T1000 (cell line): ENCODE measurements at places on chromosomes 13 and 19.

GRCh38 chr13:100933841-100934240 is 259.2 kb upstream of the TMTC4 start:
- no peak for DNase-seq

DNA sequence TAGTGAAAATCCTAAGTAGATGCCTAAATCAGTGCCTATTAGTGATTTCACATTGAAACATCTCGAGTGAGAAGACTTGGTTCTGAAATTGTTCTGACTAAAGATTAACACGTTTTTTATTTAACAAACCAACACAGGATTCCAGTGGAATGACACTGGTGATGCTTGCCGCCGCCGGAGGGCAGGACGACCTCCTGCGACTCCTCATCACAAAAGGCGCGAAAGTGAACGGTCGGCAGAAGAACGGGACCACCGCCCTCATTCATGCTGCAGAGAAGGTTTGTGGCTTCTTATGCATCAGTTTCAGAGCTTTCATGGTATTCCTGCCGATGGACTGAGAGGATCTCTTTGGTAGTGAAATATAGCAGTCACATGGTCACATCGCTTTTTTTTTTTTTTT is 28.1 kb downstream of the MPHOSPH8 start:
- no peak for DNase-seq

- DNase-seq: no peak
Observed at GRCh38 chr13:39455521-39456175, 147.3 kb downstream of the LHFPL6 start.

- DNase-seq: no peak
Observed at GRCh38 chr19:17404621-17405249, 695 bp downstream of the BST2 start.

- no peak for DNase-seq
Observed at GRCh38 chr19:28920269-28921066, 292.5 kb downstream of the UQCRFS1 start.

- DNase-seq: no peak
Observed at GRCh38 chr13:66689037-66689619, 541.0 kb downstream of the PCDH9 start.

DNA sequence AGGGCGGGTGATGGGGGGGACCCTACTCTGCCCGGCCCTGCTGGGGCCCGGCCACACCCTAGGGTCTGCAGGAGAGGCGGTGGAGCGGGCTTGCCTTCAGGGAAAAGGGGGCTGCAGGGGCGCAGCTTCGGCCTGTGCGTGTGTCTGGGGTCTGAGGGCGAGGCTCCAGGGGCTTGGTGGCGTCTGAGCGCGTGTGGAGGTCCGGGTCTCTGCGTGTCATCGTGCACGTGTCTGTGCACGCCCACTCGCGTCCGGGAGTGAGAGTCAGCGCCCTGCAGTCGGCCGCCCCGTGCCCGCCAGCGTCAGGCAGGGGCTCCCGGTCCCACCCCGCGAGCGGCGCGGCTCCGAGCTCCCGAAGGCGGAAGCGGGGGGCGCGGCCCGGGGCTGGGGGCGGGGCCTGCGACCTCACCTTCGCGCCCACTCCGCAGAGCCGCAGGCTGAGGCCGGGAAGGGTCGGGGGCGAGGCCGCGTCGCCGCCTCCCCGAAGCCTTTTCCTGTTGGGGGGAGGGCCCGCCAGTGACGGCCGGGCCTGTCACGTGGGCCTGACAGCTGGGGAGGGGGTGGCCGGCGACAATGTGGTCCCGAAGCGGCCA is at the start of gene ARHGAP45:
TSS of gene ARHGAP45 (plus strand) at position 420 of the 593 bp plus-strand sequence. CDS start 239 bp downstream, outside the sequence.
- DNase-seq: no peak

- peak; percentile 29 for DNase-seq
Observed at GRCh38 chr19:39362682-39363657, 20.7 kb downstream of the SAMD4B start.

DNA sequence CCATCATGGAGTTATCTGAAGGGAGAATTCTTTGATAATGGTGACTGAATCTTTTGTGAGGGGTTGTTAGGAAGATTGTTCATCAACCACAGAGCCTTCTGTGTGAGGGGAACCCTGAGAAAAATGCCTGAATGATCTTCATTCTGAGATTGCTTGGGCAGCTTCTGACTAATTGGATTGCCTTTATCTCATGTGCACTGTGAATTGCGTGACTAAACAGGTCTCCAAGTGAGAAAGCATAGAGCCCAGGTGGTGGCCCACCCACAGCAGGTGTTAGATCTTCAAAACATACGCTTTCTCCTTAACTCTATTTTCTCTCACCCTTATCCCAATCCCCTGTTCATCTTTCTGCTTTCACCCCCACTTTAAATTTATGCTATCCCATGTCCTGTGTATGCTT is 58.3 kb downstream of the DOCK9 start:
- no peak for DNase-seq

- peak; percentile 6 for DNase-seq
Observed at GRCh38 chr13:74443631-74444030, 309.4 kb upstream of the KLF12 start.

GRCh38 chr13:23654111-23655110 is 84.2 kb downstream of the TNFRSF19 start:
- no peak for DNase-seq

DNA sequence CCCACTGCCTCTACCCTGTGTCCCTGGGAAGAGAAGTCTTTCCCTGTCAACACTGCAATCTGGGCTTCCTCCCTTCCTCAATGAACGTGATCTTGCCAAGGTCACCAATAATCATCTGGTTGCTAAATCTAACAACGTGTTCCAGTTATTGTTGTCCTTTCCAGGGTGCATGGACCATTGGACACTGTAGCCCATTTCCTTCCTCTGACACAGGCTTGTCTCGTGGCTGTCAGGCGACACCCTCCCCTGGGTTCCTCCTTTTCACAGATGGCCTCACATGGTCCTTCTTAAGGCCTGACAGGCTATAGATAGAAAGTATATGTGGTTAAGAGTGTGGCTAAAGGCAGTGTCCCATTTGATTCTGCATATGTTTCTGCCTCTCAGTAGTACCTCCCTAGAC is 67.7 kb upstream of the STARD13 start:
- no peak for DNase-seq

DNA sequence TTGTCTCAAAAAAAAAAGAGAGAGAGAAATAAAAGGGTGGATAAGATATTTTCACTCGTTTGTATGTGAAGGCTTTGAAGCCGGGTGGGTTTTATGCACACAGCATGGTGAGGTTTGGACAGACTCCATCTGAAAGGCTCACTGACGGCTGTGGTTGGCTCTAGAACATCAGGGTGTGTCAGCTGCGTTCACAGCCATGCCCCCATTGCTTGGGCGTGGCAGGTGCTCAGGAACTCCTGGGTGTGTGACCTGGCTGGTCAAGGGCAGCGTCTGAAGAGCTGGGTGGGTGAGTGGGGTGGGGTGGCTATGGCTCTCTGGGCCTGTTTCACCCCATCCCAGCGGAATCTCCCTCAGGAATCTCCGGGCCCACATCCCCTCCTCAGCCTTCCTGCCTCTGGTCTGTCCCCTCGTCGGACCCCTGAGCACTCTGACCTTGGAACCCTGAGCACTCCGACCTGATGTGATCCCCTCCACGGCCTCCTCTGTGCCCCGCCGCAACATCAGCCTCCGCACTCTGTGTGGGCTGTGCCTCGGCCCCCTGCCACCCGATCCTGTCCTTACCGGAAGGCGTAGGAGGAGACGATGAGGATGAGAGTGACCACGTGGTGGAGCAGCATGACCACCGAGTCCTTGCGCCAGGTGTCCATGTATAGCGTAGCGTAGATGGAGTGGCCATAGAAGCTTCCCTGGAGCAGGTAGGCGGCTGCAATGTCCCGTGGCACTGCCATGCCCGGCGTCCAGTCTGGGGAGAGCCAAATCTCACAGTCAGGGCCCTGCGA is 12.2 kb downstream of the CERS1 start:
- no peak for DNase-seq

DNA sequence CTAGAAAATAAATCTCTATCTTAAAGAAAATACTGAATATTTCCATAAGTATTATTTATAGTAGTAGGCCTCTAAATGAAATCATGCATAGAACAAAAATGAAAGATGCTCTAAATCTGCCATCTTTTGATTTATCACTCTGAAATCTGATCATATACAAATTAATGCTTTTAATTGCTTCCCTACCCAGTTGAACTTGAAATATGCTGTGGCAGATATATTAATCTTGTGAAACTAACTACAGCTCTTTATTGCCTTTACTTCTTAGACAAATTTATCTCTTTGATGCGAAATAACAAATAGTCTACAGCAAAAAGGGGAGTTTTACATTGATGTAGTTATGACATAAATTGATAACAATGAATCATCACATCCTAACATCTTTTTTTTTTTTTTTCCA is 510.7 kb upstream of the SLITRK6 start:
- no peak for DNase-seq

DNA sequence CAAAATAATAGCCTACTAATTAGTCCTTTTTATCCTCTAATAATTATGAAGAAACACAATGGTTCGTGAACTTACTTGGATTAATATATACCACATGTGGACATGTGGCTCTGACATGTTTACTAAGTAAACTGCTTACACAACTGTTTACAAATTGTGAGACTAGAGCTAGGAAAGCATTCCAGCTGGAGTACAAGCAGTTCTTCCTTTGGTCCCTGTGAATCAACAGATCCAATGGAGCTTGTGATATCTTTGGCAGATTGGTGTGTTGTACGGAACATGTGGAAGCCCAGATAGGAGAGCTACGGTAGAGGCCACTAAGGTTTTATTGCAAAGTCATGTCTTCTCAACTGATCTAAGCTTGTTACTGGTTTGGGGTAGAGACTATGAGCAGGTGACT is 145.5 kb upstream of the SPRY2 start:
- DNase-seq: no peak

DNA sequence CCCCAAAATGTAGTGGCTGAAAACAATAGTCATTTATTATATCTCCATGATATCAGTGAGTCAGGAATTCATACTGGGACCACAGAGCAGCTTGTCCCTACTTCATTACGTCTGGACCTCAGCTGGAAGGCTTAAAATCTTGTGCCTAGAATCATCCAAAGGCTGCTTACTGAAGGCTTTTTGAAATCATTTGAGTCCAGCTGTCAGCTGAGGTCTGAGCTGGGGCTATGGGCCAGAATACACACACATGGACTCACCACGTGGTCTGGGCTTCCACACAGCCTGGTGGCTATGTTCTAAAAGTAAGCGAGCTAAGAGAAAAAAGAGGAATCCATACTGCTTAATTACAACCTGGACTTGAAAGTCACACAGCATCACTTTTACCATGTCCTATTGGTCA is 209.2 kb downstream of the KCTD12 start:
- DNase-seq: no peak

GRCh38 chr19:35908973-35909683 is 1.0 kb upstream of the TYROBP start:
- no peak for DNase-seq

- DNase-seq: no peak
Observed at GRCh38 chr19:48845384-48845783, 9.1 kb upstream of the HSD17B14 start.

DNA sequence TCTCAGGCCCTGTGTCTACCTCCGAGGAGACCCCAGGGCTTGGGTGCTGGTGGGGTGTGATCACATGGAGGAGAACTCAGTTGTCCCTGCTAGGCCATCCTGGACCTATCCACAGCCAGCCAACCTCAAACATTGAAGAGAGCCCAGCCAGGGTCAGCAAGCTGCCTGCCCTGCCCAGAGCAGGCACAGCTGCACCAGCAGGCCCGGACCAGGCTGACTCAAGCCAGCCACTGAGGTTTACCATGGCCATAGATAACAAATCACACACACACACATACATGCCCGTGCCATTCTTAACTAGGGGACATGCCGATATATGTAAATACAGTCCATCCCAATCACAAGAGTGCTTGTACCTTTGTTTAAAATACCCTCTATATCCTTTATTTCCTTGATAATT is 8.1 kb downstream of the ARHGEF7 start:
- DNase-seq: no peak

- DNase-seq: no peak
Observed at GRCh38 chr19:45086480-45086879, 6.5 kb upstream of the PPP1R37 start.

DNA sequence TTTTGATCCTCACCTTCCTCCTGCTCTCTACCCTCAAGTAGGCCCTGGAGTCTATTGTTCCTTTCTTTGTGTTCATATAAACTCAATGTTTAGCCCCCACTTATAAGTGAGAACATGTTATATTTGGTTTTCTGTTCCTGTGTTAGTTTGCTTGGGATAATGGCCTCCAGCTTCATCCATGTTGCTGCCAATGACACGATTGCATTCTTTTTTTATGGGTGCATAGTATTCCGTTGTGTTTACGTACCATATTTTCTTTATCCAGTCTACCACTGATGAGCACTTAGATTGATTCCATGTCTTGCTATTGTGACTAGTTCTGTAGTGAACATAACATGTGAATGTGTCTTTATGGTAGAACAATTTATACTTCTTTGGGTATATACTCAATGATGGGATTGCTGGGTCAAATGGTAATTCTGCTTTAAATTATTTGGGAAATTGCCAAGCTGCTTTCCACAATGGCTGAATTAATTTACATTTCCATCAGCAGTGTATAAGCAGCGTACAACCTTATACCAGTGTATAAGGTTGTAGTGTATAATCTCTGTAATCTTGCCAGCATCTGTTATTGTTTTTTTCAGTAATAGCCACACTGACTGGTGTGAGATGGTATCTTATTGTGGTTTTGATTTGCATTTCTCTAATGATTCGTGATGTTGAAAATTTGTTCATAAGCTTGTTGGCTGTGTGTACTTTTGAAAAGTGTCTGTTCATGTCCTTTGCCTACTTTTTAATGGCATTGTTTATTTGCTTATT is 288.9 kb downstream of the KCNRG start:
- no peak for DNase-seq

GRCh38 chr13:108325863-108326262 is 56.3 kb downstream of the TNFSF13B start:
- no peak for DNase-seq

DNA sequence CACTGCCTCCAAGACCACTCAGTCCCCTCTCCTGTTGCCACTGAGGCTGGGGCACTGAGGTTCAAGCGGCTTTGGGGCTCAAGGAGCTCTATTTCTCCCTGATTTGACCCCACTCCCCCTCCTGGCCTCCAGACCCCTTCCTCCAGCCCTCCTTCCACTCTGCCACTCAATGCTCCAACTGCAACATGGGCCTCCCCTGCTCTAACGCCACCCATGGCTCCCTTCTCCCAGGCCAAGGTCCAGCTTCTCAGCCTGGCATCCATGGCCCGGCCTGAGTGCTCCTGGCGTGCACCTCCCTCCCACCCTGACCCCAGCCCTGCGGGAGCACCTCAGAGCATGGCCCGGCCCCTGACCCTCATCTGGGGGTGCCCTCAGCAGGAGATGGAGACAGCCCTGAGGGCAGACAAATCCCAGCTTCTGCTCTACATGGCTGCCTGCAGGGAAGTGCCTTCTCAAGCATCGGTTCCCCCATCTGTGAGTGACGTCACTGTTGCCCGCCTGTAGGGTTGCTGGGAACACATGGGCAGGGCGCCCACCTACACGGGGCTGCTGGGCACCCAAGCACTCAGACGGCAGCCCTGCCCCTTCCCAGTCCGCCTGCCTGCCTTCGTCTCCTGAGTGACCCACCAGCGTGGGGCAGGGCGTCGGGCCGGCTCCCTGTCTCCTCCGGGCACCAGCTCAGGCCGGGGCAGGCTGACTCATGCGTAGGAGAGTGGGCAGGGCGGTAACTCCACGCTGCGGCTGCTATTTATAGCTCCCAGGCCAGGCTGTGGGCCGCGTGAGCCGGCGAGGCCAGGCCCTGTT is 1.6 kb upstream of the DIRAS1 start:
- peak; percentile 80 for DNase-seq

GRCh38 chr19:13381827-13382632 is 124.2 kb downstream of the CACNA1A start:
- DNase-seq: no peak
